ENCODE measurements at places on chromosomes 6 and 20.

- no peak for DNase-seq
These were observed 56.1 kb downstream of the MDGA1 start for GRCh38 chr6:37641546-37641945.

DNA sequence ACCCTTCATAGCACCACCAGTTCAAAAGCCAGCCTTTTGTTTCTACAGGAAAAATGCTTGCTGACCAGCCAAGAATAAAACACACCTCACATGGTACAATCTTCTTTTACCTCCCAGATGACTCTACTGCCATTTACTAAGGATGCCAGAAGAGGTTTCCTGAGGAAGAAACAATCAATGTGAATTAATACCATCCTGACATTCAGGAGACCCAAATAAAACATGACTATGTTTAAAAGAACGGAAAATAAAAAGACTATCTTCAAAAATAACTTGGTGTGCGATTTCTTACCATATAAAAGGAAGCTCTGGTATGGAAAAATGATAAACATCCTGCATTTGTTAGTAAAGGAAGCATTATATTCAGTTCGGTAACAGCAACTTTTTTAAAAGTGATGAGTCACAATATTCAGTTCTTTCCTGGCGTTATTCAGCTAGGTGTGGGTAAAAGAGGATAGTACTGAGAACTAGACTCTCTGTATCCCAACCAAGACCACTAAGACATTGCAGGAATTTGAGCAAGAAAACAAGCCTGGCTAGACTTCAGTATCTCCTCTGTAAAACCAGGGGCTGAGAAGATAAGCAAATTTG is 16.3 kb downstream of the COL21A1 start:
- no peak for DNase-seq

DNA sequence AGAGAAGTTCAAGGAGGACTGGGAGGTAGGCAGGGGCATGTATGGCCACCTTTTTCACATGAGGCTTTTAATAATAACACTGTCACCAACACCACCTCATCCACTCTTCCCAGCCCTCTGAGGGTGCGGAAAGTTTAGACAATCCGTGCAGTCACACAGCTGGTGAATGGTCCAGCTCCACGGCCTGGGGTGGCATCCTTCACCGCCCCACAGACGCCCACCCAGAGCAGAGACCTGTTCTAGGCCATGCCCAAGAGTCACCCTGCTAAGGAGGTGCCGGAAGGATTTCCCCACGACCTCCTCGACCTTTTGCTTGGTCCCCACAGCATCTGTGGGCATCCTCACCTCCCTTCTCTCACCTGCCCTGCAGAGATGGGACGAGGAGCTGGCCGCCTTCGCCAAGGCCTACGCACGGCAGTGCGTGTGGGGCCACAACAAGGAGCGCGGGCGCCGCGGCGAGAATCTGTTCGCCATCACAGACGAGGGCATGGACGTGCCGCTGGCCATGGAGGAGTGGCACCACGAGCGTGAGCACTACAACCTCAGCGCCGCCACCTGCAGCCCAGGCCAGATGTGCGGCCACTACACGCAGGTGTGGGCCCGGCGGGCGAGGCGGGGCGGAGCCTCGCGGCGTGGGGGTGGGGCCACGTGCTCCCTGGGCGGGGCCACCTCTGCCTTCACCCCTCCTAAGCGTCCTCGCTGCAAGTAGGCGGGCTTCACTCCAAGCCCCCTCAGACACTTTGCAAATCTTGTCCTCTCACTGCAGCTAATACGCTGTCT is 4.4 kb downstream of the PI16 start:
- DNase-seq, result no peak

- DNase-seq, result no peak
These were observed 173.0 kb downstream of the NFATC2 start for GRCh38 chr20:51369503-51369902.

DNA sequence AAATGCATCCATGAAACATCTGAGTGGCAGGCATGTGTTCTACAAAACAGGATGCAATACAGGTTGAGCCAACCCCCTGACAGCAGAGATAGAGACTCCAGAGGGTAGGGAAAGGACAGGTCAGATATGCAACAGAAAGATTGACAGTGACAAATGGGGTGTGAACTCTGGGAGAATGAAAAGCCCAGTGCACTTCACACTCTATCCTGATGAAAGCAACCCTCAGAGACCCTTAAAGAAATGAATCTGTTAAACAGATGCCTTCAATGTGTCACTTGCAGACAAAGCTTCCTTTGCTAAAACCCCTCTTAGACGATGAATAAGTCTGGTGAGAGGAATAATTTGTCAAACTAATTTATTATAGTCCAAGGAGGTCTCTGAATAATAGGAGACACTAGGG is 89.9 kb downstream of the RFPL4B start:
- no peak for DNase-seq

DNA sequence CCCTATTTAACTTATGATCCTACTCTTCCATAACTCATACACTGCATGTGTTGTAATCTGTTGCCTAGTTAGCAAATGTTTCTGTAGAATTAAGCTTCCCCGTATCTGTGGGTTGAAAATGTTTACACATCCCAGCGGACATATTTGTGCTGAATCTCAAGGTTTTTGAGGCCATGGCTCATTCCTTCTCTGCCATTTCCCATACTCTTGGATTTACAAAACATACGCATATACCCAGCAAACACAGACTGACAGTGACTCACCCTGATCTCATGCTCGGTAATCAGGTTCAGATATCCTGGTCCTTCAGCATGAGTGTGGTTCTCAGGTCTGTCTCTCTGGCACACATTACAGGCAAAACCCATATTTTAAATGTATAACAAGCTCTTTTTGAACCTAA is 58.7 kb downstream of the AGPAT4 start:
- DNase-seq, result peak; percentile 94

DNA sequence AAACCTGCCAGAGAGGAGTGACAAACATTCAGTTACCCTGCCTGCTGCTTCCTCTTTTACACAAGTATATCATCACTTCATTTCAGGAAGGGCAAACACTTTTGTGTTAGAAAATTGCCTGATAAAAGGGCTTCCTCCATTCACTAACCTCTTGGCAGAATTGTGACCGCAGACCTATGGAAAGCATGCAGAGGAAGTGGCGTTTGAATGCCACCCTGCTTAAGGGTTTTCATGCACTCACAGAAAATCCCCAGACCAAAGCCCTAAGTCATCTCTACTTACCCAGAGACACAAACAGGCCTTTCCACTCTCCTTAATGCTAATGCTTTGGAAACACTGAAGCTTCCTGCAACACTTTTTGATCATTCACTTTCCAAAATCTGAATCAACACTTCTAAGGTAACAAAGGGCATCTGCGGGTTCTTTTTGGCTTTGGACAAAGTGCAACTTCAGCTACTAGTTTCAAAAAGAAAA is 22.1 kb upstream of the RALGAPA2 start:
- DNase-seq, result no peak

GRCh38 chr6:150276168-150276936 is 92.5 kb upstream of the IYD start:
- no peak for DNase-seq

DNA sequence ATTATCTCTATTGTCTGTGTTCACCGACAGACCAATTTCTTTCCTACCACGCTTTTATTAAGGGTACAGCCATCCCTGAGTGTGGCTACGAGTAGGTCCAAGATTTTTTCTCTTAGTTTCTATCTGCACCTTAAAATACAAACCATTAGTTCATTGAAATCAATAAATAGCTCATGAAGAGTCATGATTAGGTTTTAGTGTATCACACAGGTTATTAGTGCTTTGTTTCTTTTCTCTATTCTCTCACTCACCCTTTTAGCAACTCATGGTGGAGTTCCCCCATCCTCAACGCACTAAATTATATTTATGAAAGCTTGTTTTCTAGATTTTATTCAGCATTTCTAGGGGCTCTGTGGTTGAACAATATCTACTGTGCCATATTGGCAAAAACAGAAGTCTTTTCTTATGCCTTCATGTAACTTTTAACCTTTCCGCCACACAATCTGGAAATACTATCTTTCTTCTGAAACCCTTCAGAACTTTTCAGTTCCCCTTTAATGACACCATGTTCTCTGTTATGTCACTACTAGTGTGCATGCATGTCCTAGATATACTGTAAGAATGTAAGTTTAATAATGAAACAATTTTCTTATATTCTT is 128.2 kb upstream of the LAMA2 start:
- no peak for DNase-seq
